ENCODE measurements at places on chromosomes 3 and 15. TPM values are rescaled to one million over a fixed set of nuclear protein-coding genes. Genes with fewer than 3 reads are reported as not detected.

The ARL13B gene
- total RNA-seq: 10.1 TPM

The VIPR1 gene
- 1.2 TPM for total RNA-seq

The UQCRC1 gene
- 454 TPM for total RNA-seq

The GNAT1 gene
- not detected for total RNA-seq

The CRTC3 gene
- total RNA-seq: 29.9 TPM

The ILDR1 gene
- total RNA-seq: not detected

The UNC45A gene
- 43.2 TPM for total RNA-seq

The USP13 gene
- 9.2 TPM for total RNA-seq

The HDGFL3 gene
- 24.4 TPM for total RNA-seq

The ST3GAL6 gene
- 1.7 TPM for total RNA-seq

The GHRL gene
- not detected for total RNA-seq

The CATSPER2 gene
- 0.65 TPM for total RNA-seq

The DCBLD2 gene
- total RNA-seq: 148 TPM

The ZNF662 gene
- 1.3 TPM for total RNA-seq

The UBA7 gene
- 39.0 TPM for total RNA-seq

The CACNA2D3 gene
- total RNA-seq: not detected

The BTD gene
- 15.3 TPM for total RNA-seq

The SNTN gene
- not detected for total RNA-seq

The ALCAM gene
- total RNA-seq: 13.6 TPM

The EOGT gene
- 24.8 TPM for total RNA-seq

The SENP5 gene
- total RNA-seq: 20.8 TPM

The TMC3 gene
- not detected for total RNA-seq

The GCSAM gene
- not detected for total RNA-seq

The CCDC39 gene
- total RNA-seq: not detected

The VEPH1 gene
- total RNA-seq: 46.0 TPM

The FSIP1 gene
- total RNA-seq: 0.16 TPM

The C3orf20 gene
- total RNA-seq: not detected

The FOXB1 gene
- not detected for total RNA-seq

The FBXW12 gene
- total RNA-seq: not detected

The SH3BP5 gene
- 8.6 TPM for total RNA-seq

The GHSR gene
- total RNA-seq: not detected

The CYP8B1 gene
- total RNA-seq: not detected

The ZNF80 gene
- total RNA-seq: not detected

The PLA2G4D gene
- total RNA-seq: not detected

The TEX55 gene
- total RNA-seq: not detected

The PCBP4 gene
- 55.6 TPM for total RNA-seq

The CCDC54 gene
- not detected for total RNA-seq

The CCDC51 gene
- 18.7 TPM for total RNA-seq

The PAQR9 gene
- total RNA-seq: not detected

The P2RY14 gene
- not detected for total RNA-seq

The CCDC12 gene
- 24.6 TPM for total RNA-seq

The AKAP13 gene
- total RNA-seq: 36.8 TPM

The SI gene
- total RNA-seq: not detected

The INKA1 gene
- total RNA-seq: 7.6 TPM

The MOBP gene
- total RNA-seq: not detected

The SCAMP2 gene
- total RNA-seq: 63.5 TPM

All from epithelial cell of alveolus of lung (primary cell).